Dermis lymphatic vessel endothelial cell (primary cell): ENCODE measurements at places on chromosomes 7 and 10. TPM values are rescaled to one million over a fixed set of nuclear protein-coding genes. Genes with fewer than 3 reads are reported as not detected.

The CTAGE6 gene
- 0.17 TPM in 1 of 2 replicates, not detected in the other for total RNA-seq

The ESYT2 gene
- total RNA-seq = 48.4 and 54.4 TPM in 2 replicates

The FAM241B gene
- 0.09 and 0.22 TPM in 2 replicates for total RNA-seq

The UCMA gene
- not detected in 2 replicates for total RNA-seq

The ADO gene
- 10.7 and 12.9 TPM in 2 replicates for total RNA-seq

The CPA2 gene
- not detected in 2 replicates for total RNA-seq

The CRYGN gene
- not detected in 2 replicates for total RNA-seq

The MYO1G gene
- total RNA-seq = under 0.01 and 0.17 TPM in 2 replicates

The FLNC gene
- 98.2 and 119 TPM in 2 replicates for total RNA-seq

The GDI2 gene
- total RNA-seq = 436 and 558 TPM in 2 replicates

The GNAT3 gene
- total RNA-seq = not detected in 2 replicates

The OGDHL gene
- total RNA-seq = 0.22 and 0.34 TPM in 2 replicates

The NACAD gene
- total RNA-seq = 0.34 and 0.43 TPM in 2 replicates

The THNSL1 gene
- total RNA-seq = 2.2 and 5.4 TPM in 2 replicates

The ABCF2 gene
- total RNA-seq = 32.6 and 45.6 TPM in 2 replicates

The DKK1 gene
- 9.6 and 14.4 TPM in 2 replicates for total RNA-seq

The FAM13C gene
- 1.3 and 1.5 TPM in 2 replicates for total RNA-seq

The TEX36 gene
- not detected in 2 replicates for total RNA-seq

The ZNF804B gene
- not detected in 2 replicates for total RNA-seq

The PLPP4 gene
- 0.43 TPM in 1 of 2 replicates, not detected in the other for total RNA-seq

The VIM gene
- total RNA-seq = 5,788 and 5,854 TPM in 2 replicates

The EVX1 gene
- not detected in 2 replicates for total RNA-seq

The UPK3BL2 gene
- 0.60 and 2.3 TPM in 2 replicates for total RNA-seq

The ITPRID1 gene
- not detected in 2 replicates for total RNA-seq

The CALY gene
- total RNA-seq = not detected in 2 replicates

The ZNF365 gene
- under 0.01 TPM in 1 of 2 replicates, not detected in the other for total RNA-seq

The H2AZ2 gene
- total RNA-seq = 202 and 221 TPM in 2 replicates

The HSPB1 gene
- total RNA-seq = 49.3 and 107 TPM in 2 replicates

The IDI2 gene
- not detected in 2 replicates for total RNA-seq

The LYZL1 gene
- total RNA-seq = not detected in 2 replicates

The BMPER gene
- 1.1 and 1.3 TPM in 2 replicates for total RNA-seq

The FAM25C gene
- total RNA-seq = not detected in 2 replicates

The FBXW4 gene
- 23.5 and 24.8 TPM in 2 replicates for total RNA-seq

The TBC1D12 gene
- 18.3 and 21.0 TPM in 2 replicates for total RNA-seq

The IRF5 gene
- total RNA-seq = under 0.01 and 0.09 TPM in 2 replicates

The AMPH gene
- total RNA-seq = under 0.01 TPM in 1 of 2 replicates, not detected in the other

The FXYD4 gene
- total RNA-seq = not detected in 2 replicates

The SFTPD gene
- not detected in 2 replicates for total RNA-seq

The HOXA3 gene
- 2.8 and 5.4 TPM in 2 replicates for total RNA-seq

The HABP2 gene
- 0.09 and 0.22 TPM in 2 replicates for total RNA-seq

The MCM10 gene
- 2.0 TPM in 2 replicates for total RNA-seq

The TMEM140 gene
- total RNA-seq = 35.5 and 45.4 TPM in 2 replicates

The IGFBP1 gene
- not detected in 2 replicates for total RNA-seq

The LGI1 gene
- not detected in 2 replicates for total RNA-seq

The NPFFR1 gene
- not detected in 2 replicates for total RNA-seq

The ABLIM1 gene
- total RNA-seq = 44.3 and 78.7 TPM in 2 replicates

The COBL gene
- under 0.01 and 0.09 TPM in 2 replicates for total RNA-seq

The DGKI gene
- total RNA-seq = 0.86 and 2.5 TPM in 2 replicates

The SUN3 gene
- not detected in 2 replicates for total RNA-seq

The C10orf88 gene
- total RNA-seq = 12.1 and 12.5 TPM in 2 replicates

The MAP3K8 gene
- total RNA-seq = 3.0 and 4.9 TPM in 2 replicates

The GTPBP10 gene
- 6.7 and 10.7 TPM in 2 replicates for total RNA-seq

The ATG9B gene
- total RNA-seq = under 0.01 TPM in 2 replicates
